Forelimb muscle (tissue), 1 donor: ENCODE measurements at places on chromosomes 2 and 18.

DNA sequence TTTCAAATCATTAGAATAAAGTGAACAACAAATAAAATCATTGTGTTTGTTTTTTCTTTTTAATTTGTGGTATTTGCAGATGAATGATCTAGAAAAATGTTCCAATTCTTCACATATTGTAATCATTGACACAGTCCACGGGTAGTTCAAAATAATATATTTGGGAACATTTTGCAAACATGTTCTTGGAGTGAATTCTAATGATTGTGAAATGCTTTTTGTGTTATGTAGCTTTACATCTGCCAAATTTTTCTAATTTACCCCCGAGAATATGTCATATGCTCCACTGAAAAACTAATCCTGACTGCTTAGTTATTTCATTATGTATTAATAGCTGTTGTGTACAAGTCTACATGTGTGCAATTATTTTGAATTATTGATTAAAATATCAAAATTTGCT lies 1468.4 kb upstream of the NXPH2 start:
- peak; percentile 60 for DNase-seq

- no peak for DNase-seq
Measured at GRCh38 chr2:36214691-36215090, 140.9 kb upstream of the CRIM1 start.

- no peak for DNase-seq
Measured at GRCh38 chr2:173037245-173038120, 38.2 kb upstream of the MAP3K20 start.

GRCh38 chr2:195647302-195647701 lies 9.7 kb upstream of the SLC39A10 start:
- DNase-seq = no peak

DNA sequence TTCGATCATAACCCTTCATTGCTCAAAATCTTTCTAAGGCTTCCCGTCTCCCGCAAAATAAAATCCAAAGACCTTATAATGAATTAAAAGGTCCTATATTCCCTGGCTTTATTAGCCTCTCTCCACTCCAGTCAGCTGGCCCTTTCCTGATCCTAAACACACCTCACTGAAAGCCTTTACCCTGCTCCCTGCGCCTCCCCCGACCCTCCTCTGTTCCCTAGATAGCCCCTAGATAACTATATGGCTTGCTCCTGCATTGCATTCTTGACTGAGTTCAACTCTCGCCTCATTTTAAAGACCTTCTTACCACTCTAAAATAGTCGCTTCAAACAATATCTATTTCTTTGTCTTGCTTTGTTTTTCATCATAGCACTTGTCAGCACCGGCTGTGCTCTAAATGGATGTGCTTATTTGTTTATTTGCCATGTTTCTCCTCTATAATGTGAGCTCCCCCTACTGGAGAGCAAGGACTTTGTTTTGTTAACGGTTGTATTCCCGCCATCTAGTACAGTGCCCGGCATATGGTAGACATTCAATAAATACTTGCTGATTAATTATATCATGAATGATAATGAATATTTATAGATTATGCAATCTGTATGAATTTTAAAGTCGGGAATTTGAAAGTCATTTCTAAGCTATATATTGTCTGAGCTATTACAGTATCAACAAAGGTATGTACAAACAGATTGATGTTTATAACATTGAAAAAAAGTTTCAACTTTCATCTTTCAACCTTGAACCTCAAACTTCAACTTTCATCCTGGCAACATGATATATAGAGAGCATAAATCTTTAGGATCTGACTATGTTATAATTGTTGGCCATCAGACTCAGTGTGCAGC lies 32.4 kb upstream of the VIT start:
- DNase-seq = peak; percentile 39

- DNase-seq = no peak
Measured at GRCh38 chr2:235047171-235048160, 95.6 kb downstream of the SH3BP4 start.

DNA sequence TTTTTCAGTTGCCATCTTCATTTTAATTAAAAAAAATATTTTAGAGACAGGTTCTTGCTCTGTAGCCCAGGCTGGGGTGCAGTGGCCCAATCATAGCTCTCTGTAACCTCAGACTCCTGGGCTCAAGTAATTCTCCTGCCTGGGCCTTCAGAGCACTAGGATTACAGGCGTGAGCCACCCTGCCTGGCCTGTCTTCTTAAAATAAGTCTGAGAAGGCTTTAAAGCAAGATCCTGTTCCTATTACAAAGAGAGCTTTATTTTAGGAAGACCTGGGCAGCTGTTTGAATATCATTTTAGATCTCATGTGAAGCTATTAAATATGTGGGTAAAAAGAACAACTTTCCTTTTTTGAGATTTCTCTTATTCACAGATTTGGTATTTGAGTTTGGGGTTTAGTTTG lies 1.5 kb downstream of the FAM228A start:
- DNase-seq = no peak

- DNase-seq = no peak
Measured at GRCh38 chr2:109162999-109163398, 34.0 kb downstream of the SH3RF3 start.

- no peak for DNase-seq
Measured at GRCh38 chr18:69727912-69728572, 219.6 kb downstream of the CD226 start.

DNA sequence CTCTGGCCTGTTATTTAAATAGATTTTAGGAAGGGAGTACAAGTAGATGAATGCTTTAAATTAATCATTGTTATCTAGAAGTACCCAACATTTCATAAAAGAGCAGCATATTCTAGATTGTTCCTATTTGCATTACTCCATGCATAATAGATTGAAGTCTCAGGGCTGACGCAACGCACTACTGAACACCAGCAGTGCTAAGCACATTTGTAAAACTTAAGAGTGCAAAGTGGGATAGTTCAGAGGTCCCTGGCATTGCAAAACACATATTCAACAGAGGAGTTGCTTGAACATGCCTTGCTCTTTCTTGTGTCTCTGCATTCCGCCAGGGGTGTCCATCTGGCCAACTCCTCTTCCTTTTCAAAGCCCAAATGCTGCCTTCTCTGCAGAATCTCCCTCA lies 22.3 kb downstream of the CDKL4 start:
- no peak for DNase-seq

DNA sequence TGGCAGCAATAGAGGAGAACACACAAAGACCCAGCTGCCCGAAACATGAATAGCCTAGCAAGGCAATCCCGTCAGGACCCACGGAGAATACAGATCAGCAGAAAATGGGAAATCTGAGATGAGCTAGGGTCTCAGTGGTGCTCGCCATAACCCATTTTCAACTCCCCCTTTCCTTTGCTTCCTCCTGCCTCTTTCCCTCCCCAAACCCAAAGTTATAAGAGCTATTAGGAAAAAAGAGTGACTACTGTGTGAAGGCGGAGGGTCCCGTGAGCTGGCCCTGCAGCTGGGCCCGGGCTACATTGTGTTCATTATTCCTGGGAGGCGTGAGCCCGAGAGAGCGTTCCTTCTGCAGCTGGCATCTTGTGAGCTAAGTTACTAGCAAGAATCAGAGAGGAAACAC lies 118.4 kb downstream of the PID1 start:
- DNase-seq = no peak

- DNase-seq = no peak
Measured at GRCh38 chr2:165561516-165561915, 92.0 kb downstream of the CSRNP3 start.

DNA sequence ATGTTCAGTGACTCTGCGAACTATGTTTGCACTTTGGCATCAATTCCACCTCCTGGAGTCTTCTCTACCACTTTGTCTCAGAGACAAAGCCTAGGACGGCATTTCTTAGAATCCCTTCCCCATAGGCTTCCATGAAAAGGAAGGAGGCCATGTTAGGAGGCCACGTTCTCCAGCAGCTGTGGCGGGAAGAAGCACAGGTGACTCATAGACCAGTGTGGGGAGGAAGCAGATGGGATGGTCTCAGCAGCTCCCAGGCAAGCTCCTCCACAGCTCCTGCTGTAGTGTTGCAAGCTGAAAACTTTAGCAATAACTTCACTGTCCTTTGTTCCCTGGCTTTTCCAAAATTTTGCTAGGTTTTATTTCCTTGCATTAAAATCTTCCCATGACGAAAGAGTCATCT lies 781.3 kb upstream of the ID2 start:
- DNase-seq = no peak

DNA sequence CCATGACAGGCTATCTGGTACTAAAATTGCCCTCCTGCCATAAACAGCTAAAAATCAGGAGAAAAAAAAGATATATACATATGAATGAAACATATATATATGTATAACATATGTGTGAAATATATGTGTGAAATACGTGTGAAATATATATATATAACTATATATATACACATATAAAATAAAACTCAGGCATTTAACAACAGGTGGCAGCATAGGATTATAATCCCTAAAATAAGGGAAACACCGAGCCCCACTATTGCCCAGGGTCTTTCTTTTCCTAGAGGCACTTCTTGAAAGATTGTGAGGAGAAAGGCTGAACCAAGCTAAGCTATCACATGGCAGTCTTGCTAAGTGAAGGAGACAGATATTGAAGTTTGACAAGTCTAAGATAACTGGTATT lies 65.9 kb upstream of the CYTIP start:
- DNase-seq = no peak

GRCh38 chr2:208370881-208371633 lies 35.5 kb upstream of the PTH2R start:
- no peak for DNase-seq

DNA sequence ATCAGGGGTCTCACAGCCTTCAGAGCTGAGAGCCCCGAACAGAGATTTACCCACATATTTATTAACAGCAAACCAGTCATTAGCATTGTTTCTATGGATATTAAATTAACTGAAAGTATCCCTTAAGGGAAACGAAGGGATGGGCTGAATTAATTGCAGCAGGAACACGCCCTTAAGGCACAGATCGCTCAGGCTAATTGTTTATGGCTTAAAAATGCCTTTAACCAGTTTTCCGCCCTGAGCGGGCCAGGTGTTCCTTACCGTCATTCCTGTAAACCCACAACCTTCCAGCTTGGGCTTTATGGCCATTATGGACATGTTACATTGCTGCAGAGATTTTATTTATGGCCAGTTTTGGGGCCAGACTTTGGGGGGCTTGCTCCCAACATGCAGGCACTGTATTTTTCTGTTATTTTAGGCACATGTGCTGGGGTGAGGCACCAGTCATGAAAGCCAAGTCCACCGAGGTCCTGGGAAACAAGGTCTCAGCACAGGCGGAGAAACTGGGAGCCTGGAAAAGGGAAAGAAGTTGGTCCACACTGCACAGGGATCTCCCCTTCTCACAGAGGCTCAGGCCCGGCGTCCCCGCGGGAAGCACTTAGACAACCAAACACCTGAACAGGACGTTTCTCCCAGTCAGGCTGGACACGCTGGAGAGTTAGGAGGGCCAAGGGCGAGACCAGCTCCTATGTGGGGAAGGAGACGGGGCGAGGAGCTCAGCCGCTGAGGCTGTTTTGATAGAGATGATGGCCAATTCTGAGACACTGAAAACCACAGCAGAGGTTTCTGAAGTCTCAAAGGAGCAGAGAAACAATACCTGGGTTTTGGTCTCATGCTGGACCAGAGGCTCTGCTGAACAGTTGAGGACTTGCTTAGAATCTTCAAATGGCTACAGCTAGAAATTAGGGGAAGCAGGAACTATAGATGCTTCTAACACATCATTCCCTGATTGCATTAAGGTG lies 86.7 kb downstream of the TMEM18 start:
- DNase-seq = no peak

GRCh38 chr2:114609801-114610200 lies 167.4 kb downstream of the DPP10 start:
- DNase-seq = no peak

GRCh38 chr2:75707901-75708300 lies 2.8 kb downstream of the GCFC2 start:
- DNase-seq = no peak

DNA sequence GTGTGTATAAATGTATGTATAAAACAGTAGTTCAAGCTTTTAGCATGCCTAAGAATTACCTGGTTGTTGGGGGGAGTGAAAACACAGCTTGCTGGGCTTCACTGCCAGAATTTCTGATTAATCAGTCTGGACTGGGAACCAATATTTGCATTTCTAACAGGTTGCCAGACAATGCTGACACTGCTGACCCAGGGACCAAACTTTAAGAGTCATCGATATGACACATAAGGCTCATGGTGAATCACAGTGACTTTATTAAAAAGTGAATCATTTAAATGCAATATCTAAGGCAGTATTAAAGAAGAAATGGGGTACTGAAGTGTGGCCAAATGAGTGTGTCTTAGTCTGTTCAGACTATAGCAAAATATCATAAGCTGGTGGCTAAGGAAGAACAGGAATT lies 195.9 kb upstream of the DTNA start:
- no peak for DNase-seq

GRCh38 chr2:189076572-189076971 lies 102.4 kb downstream of the COL3A1 start:
- no peak for DNase-seq

DNA sequence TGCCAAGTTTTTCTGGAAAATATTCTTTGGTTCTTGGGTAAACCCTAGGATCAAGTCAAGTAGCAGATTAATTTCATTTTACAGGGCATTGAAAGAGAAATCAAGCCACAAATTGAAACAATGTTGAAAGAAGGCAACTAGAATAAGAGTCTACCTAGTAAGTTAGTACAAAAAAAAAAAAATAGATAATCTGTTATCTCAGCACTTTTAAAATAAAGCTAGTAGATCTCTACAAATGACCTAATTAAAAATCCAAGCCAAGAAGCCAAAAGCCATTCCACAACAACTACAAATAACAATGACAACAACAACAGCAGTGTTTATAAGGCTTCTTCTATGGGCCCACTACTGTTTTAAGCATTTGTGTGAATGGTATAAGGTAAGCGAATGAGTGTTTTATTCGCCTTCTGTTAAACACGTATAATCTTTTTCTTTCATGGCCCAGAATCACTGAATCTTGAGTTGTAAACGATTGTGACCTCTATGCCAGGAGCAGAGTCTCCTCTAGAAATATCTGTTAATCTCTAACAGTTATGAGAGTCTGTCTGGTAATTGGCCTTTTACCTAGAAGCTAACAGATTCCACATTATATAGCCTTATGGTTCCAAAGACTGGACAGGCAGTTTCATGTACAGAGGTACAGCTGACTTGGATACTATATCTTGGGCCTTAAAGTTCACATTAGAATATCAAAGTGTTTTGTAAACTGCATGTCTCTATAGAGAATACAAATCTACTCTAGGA lies 28.6 kb upstream of the CUL3 start:
- no peak for DNase-seq

- DNase-seq = no peak
Measured at GRCh38 chr2:100939445-100939844, 62.6 kb upstream of the RPL31 start.

- no peak for DNase-seq
Measured at GRCh38 chr2:206231669-206232286, 42.7 kb upstream of the ZDBF2 start.

- no peak for DNase-seq
Measured at GRCh38 chr18:52130624-52131301, 209.2 kb upstream of the DCC start.

DNA sequence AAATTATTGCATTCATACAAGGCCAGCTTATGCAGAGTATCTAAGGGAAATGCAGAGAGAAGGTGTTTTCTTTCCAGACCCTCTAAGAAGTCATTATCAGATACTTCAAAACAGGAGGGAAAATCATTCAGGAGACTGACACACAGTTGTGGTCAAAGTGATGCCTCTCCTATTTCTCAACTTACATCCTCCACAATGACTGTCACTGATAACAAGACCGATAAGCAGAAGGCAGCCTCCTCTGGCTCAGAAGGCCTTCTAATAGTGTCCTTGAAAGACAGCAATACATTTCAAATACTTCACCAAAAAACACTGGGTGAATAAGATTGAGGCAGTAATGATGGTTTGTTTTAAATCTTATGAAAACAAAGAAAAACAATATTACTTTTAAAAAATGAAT lies 199.7 kb downstream of the PIEZO2 start:
- no peak for DNase-seq
